ENCODE measurements at places on chromosomes 7 and 10.

- DNase-seq = no peak
These were observed 21.1 kb downstream of the KNDC1 start for GRCh38 chr10:133180965-133181639.

DNA sequence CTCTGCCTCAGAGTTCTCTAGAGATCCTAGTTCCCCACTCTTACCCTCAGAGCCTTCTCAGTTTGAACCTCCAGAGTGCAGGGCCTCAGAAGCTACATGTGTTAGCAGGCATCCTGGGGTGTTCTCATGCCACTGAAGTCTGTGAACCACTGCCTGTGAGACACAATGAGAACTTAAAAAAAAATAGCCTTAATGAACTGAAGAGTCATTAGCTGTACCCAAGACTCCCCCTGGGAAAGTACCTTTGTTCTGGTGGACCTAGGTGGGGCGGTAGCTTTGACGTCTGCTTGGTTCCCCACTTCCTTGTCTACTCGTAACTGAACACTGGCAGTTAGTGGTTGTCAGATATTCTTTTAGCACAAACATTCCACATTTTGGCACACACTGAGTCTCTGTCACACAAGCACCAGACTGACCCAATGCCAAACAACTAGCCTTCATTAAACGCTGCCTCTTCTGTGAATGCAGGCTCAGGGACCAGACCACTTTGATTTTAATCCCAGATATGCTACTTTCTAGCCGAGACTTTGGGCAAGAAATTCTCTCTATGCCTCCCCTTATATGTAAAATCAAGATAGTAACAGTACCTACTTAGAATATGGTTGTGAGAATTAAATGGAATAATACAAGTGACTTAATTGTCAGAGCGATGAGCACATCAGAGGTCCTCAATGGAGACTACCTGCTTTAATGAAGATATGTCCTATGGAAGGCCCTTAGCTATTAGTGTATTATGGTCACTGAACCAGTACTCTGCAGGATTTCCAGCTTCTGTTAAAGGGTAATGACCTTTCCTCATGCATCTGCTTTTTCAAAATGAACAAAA, 75.3 kb upstream of the CC2D2B start:
- DNase-seq = peak; percentile 51

GRCh38 chr7:56091591-56091990, 1.2 kb downstream of the PHKG1 start:
- DNase-seq = no peak

- no peak for DNase-seq
These were observed 141.2 kb downstream of the ADAM22 start for GRCh38 chr7:88075216-88075615.

- no peak for DNase-seq
These were observed 599.5 kb downstream of the ARL4A start for GRCh38 chr7:13286916-13287315.

DNA sequence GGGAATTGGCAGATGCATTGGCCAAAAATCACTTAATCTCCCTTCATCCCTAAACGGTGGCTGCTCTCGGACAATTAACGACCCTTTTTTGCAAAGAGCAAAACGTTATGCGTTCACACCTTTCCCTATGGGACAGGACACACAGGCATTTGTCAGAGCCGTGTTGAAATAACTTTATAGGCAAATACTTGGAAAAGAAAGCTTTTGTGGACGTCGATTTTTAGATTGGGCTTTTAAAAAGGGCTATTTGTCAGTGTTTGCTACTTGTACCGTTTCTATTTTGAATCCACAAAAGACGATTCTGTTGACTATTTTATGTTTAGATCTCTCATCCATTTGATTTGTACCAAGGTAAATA, 245.6 kb downstream of the SLC25A13 start:
- no peak for DNase-seq

- DNase-seq = no peak
These were observed 11.2 kb downstream of the CTBP2 start for GRCh38 chr10:125149036-125149679.

GRCh38 chr10:130483691-130484467, 347.7 kb downstream of the GLRX3 start:
- no peak for DNase-seq

- DNase-seq = peak; percentile 51
These were observed 1.3 kb downstream of the MBLAC1 start for GRCh38 chr7:100127866-100128636.

DNA sequence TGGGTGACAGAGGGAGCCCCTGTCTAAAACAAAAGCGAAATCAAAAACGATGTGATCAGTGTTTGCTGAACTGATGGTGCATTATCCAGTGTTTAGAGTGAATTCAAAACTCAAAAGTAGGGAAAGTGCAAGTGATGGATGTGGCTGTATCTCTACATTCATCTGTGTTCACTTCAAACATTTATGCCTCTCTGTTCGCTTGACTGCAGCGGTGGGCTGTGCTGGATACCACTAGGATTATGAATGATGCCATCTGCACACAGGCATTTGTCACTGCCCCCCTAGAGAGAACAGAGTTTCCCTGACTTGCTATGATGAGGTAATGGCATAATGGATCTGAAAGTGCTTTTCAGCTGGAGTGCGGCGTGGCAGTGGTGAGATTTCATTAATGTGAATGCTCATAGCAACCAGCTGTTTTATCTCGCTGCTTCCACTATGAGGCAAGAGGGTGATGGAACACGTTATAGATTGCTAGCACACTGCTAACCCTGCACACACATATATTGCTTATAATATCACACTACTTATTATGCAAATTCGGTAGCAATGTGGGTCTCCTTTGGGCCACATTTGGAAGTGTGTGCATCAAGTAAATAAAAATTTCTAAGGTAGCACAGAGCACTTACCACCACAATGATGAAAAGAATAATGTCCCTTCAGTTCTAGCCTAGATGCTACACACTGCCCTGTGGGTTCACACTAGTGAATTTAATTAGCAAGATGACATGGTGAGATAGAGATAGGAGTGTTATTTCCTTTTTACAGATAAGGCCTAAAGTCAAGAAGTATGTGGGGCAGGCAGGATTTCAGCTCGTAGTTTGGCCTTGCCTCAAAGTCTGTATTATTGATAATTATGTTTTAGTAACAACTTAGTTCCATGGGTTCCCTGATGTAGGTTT, 164.7 kb downstream of the CAMK1D start:
- no peak for DNase-seq

DNA sequence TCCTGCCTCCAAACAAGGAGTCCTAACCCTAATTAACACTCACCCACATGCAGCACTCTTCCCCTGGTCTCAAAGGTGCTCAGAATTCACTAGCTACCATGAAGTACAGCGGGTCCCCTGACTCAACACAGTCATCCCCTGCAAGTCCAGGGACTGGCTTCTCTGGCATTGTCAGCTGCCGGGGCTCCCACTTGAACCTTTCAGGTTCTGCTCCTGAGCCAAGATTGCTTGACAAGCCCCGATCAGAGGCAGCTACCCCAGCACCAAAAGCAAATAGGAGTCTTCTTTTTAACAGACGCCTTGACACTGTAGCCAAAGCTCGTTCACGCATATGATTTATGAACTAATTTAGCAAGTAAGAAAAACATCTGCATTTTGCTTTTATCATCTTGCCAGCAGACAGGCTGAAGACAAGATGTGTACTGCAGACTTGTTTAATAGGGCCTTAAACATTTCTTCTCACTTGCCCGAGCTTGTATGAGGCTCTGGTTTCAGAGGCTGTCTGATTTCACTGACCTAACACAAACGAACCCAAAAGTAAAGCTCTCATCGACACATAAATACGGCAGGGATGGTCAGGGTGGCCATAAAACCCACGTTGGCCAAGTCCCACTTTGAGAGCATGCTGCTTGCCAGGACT, 67.6 kb upstream of the ADAM12 start:
- DNase-seq = no peak

DNA sequence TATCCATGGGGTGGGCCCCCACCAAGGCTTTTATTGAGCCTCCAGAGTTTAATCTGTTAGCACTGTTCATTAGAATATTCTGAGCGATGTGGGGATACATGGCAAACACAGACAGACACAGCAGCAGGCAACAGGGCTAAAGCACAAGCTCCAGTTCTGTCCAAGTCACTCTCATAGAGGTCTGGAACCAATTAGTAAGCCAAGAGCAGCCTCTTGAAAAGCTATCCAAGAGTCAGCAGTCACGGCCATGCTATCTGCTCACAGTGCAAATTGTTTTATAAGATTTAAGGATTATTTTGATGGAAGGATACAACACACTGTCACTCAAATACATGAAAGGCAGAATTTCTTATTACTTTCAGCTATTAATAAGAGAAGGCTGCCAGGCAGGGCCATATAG, 86.4 kb upstream of the DGKB start:
- no peak for DNase-seq

- DNase-seq = no peak
These were observed 4.3 kb downstream of the DYNC1I1 start for GRCh38 chr7:95776561-95777185.

DNA sequence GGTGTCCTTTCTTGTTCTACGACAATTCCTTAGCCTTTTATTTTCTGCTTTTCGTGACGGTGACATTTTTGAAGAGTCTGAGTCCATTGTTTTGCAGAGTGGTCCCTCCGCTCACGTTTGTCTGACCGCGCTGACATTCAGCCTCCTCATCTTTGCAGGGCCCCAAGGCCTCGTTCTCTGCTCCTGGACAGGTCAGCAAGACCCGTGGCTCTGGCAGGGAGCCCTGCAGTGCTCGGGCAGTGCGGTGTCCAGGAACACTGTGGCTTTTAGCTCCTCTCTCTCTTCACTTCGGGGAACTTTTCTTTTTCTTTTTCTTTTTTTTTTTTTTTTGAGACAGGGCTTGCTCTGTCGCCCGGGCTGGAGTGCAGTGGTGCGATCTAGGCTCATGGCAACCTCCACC, 142.5 kb downstream of the DNAJB6 start:
- DNase-seq = no peak

- no peak for DNase-seq
These were observed 22.6 kb upstream of the CPN1 start for GRCh38 chr10:100104300-100104699.

DNA sequence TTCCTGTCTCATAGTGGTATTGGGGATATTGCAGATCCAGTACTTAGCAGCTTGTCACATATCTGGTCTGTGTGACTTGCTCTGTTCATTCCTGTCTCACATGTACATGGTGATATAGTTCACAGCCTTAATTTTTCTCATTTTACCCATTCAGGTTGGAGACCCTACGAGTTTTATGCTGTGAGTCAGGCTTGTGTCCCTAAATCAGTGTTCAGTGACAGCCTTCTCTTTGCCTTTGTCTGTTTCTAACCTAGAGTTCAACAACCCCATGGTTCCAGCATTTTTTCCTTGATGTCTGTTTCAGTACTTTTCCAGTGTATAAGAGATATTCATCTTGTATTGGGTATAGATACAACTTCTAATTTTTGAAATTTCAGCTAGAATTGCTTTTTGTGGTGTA, 1016.2 kb downstream of the LRMDA start:
- no peak for DNase-seq
